Central memory CD8-positive, alpha-beta T cell (primary cell): ENCODE measurements at places on chromosomes 4 and X.

- no peak for DNase-seq
Observed at GRCh38 chrX:52839137-52839536, 28.1 kb downstream of the XAGE5 start.

DNA sequence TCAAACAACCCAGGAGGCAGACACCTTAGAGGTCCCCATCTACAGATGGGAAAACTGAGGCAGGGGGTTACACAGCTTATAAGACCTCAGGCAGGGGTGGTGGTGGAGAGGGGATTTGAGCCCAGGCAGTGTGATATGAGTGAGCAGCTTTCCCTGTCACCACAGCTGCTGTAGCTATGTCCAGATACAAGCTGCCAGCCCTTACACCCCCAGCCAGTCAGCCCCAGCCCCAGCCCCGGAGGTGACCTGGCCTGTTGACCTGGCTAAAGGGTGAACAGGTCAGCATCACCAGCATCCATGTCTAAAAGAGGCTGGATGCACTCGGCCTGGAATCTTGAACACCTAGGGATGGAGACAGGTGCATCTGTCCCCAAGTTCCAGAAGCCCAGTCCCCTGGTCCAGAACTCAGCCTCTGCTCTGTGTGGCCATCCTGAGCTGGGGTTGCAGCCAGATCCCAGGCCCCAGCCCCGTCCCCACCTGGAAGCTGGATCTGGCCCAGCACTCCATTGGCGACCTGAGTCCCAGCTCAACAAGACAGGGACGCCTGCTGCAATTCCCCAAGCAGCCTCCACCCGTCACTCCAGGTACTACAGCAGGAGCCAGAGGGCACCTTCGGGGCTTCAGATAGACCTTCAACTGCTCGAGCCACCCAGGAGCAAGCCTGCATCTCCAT, 89.5 kb downstream of the JAKMIP1 start:
- no peak for DNase-seq

- no peak for DNase-seq
Observed at GRCh38 chrX:53047228-53047627, 1.4 kb upstream of the GPR173 start.

GRCh38 chr4:138401334-138401733, 159.2 kb upstream of the SLC7A11 start:
- no peak for DNase-seq

DNA sequence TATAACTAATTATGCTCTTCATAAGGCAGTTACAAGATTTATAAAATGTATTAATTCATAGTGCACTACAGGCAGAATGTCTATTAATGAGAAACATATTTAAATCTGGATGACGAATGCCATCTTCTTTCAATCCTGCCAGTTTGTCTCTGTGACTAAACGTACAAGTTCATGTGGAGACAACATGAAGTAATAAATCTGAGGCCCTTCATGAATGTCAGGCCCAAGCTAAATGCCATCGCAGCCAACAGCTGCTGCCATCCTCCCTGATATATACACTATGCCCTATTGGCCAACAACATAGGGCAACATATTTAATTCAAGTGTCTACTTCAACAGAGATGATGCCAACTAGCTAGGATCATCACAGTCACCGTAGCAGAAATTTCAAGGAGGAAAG, 43.7 kb downstream of the TSPAN5 start:
- DNase-seq, result no peak

DNA sequence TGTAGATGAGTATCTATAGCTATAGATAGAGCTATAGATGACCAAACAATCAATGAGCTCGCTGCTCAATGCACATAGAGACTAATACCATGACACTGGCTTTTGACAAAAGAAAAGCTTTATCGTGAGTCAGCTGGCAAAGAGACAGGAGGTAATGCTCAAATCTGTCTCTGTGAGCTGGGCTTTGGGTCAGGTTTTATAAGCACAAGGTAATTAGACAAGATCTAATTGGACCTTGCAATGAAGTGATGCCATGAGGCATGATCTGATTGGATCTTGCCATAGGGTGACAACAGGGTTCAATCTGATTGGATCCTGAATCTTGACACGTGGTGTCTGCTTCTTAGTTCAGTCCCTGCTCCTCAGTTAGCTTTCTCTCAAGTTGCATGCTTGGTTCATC, 180.7 kb upstream of the MXRA5 start:
- no peak for DNase-seq
